ENCODE measurements at places on chromosomes 4 and X.
A peak's percentile ranks its signal among the peaks of the same experiment; 100 is the strongest.

DNA sequence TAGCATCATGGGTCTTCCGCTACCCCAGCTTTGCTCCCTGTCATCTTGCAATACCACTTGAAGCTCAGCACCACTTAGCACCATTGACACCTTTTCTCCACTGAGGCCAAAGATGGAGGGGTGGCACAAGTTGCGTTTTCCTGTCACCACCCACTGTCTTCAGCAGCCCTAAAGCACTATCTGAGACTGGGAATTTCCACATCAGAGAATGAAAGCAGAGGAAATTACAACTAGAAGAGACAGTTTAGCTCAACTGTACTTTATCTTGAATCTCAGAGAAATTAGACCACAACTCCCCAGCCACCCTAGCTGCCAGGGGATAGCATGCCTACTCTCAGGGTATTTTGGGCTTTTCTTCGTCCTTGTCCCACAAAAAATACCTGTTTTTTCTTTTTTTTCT is 111.0 kb downstream of the DDIT4L start:
- DNase-seq = no peak

GRCh38 chr4:6516281-6516680 is 43.9 kb upstream of the PPP2R2C start:
- no peak for DNase-seq

- DNase-seq = no peak
Observed at GRCh38 chrX:12894074-12895030, 12.1 kb upstream of the TLR8 start.

GRCh38 chrX:28550331-28550872 is 36.8 kb upstream of the IL1RAPL1 start:
- DNase-seq = no peak

DNA sequence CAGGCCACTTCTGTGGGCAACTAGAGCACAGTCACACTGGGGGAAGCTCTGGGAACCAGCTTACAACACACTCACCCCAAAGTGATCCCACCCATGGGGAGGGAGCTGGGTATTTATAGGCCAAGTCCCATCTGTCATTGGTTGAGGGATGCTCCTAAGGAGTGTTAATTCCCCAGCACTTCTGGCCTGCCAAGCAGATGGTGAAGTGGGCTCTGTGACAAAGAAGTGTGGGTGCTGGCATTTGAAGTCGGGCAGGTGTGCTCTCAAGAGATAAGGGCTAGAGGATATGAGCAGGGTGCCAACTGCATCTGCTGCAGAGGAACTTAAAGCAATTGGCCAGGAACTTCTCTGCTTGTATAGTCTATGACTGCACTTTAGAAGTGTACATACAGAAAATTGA is 30.9 kb downstream of the PTCHD1 start:
- DNase-seq = no peak

DNA sequence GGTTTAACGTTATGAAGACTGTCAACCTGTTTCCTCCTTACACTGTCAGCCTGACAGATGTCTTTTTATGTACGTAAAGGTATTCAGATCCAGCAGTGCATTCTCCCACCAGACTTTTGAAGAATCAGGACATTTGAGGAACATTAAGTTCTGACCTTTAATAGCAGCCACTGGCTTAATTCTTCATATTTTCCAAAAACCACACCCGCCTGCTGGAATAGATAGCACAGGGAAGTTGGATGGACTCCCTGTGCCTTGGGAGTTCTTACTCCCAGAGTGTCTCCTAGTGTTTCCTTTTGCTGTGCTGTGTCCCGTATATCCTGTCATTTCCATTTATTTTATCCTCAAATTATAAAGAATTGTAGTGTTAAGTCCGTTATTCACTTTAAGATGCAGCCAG is 94.5 kb downstream of the AFF1 start:
- no peak for DNase-seq

DNA sequence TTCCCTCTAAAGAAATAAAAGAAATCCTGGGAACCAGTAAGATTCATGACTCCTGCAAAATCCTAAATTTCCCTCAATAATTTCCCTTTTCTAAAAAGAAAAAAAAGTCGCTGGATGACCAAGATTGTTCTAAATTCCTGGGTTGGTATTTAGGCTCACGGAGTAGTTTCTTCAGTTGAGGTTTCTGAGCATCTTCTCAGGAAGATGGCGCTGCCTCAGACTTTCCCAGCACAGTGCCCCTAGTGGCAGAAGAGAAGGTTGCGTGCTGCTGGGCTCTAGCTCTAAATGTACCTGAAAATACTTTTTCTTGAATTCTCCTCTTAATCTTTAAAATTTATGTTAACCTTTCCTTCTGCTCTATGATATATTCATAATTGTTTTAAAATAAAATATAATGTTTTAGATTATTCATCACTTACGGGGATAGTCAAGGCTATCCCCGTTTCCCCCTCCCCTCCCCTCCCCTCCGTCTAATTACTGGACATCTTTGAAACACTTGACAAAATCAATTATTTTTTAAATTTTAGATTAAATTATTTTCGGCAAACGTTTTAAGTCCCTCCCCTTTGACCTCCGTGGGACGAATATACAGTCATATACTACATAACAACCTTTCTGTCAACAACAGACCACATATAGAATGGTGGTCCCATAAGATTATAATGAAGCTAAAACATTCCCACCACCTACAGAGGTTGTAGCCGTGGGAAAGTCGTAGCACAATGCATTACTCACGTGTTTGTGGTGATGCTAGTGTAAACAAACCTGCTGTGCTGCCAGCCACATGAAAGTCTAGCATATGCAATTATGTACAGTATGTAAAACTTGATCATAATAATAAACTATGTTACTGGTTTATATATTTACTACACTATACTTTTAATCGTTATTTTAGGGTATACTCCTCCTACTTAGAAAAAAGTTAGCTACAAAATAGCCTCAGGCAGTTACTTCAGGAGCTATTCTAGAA is 41.0 kb upstream of the GATB start:
- peak; percentile 58 for DNase-seq

GRCh38 chrX:100379388-100379986 is 30.6 kb downstream of the PCDH19 start:
- DNase-seq = no peak

GRCh38 chrX:136205882-136206380 is 45.3 kb downstream of the MAP7D3 start:
- DNase-seq = no peak

DNA sequence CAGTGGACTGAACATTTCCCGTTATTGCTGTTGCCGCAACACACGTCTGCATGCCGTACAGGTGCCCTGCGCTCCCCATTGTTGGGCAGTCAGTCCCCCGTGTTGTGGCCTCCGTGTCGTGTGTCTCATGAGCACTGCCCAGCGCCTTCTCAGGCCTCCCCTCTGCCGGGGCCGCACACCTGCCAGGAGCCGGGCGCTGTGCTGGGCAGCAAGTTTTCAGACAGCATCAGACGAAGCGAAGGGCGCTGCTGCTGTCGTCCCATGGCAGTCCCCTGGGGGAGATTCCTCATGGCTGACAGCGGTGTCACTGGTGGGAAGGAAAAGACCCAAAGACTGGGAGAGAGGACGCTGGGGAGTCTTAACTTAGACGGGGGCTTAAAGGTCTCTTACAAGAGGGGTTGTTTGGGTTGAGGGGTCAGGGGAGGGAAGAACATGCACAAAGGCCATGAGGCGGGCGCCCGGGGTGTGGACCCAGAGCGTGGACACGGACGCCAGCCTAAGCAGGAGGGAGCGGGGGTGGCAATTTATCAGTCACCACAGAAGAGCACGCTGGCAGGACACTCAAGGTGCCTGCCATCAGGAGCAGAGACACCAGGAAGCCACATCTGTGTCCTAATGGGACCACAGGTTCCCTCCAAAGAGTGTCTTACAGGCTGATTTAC is 47.3 kb downstream of the RGS12 start:
- no peak for DNase-seq

DNA sequence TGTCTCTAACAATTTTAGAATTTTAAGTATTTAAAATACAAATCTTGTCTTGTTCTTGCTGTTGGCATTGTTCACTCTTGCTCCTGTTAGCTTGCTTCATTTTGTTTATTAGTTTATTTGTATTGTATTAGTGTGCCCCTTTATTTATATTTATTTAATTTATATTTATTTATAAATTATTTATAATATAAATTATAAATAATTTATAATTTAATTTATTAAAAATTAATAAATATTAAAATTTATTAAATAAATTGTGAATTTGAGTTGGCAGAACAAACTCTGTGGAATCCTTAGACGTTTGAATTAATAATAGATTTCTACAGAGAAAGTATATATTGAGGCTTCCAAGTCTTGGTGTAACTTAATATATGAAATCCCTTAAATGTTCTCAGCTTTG is 331.4 kb downstream of the SPOCK3 start:
- no peak for DNase-seq

DNA sequence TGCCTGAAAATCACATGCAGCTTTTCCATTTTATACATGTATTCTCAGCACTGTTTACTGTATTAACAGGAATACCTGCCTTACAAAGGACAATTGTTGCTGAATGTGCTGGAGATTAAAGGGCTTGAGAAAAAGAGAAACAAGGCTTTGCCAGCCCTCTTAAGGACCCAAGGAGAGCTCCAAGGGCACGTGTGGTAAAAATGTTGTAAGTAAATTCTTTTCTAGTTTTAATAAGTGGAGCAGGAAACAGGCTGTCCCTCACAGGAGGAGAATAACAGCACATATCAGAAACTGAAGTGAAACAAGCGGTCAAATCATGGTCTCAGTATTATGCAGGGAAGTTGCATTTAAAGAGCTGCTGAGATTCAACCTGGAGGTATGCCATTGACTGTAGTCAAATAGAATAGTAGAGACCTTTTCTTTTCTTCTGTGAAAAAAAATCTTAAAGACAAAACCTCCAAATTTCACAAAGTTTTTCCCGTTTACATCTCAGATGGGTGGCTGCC is 18.5 kb downstream of the IGFBP7 start:
- no peak for DNase-seq

GRCh38 chr4:76712564-76712963 is 185.4 kb downstream of the SOWAHB start:
- no peak for DNase-seq

DNA sequence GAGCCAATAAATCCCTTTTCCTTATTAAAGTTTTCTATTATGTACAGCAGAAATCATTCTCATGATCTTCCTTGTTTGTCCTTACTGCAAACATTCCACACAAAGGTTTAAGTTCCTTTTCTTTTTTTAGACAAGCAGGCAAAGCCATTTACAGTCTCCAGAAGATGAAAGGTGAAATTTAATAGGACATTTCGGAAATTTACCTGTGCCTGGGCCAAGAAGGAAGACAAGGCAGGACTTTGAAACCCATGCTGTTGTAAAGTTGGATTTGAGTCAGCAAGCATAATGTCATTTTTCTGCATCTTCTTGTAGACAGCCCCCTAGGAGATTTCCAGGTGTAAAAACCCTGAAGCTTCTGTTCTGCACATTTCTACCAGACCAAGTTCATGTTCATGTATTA is 188.1 kb downstream of the PAPSS1 start:
- DNase-seq = no peak

DNA sequence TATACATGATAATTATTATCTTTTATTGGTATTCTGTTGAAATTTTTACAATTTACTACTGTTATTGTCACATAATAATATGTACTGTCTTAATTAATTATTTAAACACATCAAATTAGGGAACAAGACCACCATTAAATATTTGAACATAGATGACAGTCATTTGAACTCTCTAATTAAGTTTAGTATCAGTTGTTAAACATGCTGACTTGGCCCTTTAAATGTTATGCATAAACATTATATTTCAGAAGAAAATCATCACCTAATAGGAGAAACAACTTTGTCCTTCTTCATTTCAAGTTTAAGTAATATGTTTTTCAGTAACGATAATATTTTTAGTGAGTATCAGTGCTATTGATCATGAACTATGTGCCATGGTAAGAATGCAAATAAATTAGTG is 623.5 kb upstream of the GNPDA2 start:
- no peak for DNase-seq

DNA sequence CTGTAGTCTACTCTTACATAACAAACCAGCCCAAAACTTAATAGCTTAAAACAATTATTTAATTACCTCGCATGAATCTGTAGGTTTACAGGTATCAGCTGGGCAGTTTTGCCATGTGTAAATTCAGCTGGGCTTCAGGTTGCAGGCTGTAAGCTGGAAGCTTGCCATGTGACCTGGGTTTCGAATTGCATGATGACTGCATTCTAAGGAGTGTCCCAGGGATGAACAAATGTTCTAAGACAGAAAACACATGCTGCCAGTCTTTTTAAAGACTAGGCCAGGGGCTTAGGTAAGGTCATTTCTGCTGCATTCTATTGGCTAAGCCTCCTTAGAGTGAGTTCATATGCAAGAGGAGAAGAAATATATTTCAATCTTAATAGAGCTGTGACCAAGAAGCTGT is 44.8 kb downstream of the GRIA2 start:
- DNase-seq = no peak

GRCh38 chr4:125837493-125838201 is 522.9 kb downstream of the FAT4 start:
- no peak for DNase-seq

DNA sequence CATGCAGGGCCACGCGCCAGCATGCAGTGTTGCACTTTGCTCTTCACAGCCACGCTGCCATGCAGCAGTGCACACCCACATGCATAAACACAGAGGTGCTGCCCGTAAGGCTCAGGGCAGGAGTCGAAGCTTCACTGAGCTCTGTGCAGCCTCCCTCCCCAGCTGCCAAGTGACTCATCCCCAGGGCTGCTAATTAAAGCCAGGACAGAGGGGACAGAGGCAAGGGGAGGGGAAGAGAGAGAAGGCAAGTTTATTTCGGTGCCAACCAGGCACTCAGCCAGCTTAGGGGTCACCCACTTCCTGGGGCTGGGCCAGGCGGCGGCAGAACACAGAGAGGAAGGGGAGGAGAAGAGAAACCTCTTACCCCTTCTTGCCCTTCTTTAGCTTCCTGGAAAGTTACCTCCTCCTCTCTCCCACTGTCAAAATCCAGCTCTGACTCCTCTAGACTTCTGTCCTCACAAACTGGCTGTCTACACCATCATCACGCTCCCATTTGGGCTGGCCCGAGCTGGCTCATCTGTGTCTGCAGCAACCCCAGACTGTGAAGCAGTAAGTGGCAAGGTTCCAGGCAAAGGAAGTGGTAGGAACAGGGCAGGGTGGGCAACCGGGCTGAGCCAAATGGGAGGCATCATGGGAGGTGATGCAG is 6.2 kb upstream of the IQSEC2 start:
- no peak for DNase-seq

DNA sequence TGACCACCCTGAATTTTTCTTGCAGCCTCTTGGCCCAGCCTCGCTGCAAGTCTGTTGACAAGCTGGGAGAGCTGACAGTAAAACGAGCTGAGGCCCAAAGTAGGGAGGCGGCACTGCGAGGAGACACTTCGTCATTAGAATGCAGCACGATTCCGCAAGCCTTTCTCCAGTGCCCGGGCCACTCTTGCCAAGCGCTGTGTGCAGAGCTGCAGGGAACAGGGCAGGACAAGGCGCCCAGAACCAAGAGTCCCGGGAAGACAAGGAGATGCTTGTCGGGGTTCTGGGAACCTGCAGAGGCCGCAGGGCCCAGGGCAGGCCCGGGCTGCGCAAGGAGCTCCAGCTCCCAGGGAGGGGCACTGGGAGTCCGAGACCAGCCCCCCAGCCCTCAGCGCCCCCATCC is 187.1 kb downstream of the BCOR start:
- DNase-seq = no peak

DNA sequence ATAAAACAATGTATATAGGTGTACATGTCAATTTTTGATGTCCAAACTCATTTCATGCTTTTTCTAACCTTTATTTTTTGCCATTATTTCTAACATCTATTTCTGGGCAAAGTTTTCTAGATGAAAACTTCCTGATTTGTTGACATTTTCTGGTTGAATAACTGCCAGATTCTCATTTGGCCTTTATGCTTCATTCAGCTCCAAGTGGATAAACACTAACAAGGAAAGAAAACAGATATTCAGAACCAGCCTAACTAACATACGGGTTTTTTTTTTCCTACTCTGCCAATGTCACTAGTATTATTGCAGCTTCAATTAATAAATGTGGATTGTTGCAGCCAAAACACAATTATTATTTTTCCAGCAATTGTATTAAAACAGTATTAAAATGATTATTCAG is 50.9 kb upstream of the RAP1GDS1 start:
- no peak for DNase-seq
